ENCODE measurements at places on chromosomes 6 and 20.

- DNase-seq, result peak; percentile 92
These were observed 84.4 kb downstream of the GMPR start for GRCh38 chr6:16322666-16323312.

GRCh38 chr20:57947421-57948179 is 237.8 kb upstream of the PMEPA1 start:
- DNase-seq, result no peak

GRCh38 chr6:38166411-38167240 is 347.1 kb downstream of the ZFAND3 start:
- DNase-seq, result no peak

- peak; percentile 40 for DNase-seq
These were observed 47.1 kb upstream of the ENTPD6 start for GRCh38 chr20:25148181-25148981.

GRCh38 chr6:25089442-25089841 is 153.7 kb upstream of the RIPOR2 start:
- DNase-seq, result peak; percentile 43

DNA sequence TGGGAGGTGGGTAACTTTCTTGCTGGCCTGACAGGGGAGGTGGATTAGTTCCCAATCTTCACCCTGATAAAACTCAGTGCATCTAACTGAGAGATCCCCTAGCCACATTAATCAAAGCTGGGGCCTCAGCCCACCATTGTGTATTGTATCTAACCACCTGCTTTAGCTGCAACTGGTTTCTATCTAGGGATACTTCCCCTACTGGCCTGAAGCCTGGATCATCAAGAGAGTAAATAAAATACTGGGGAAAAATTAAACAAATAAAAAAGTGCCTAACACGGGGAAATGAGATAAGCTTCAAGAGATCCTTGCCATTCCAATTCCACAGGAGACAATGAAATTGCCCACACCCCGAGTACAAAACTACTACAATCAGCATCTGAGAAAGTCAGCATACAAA is 149.4 kb downstream of the INSM1 start:
- no peak for DNase-seq

DNA sequence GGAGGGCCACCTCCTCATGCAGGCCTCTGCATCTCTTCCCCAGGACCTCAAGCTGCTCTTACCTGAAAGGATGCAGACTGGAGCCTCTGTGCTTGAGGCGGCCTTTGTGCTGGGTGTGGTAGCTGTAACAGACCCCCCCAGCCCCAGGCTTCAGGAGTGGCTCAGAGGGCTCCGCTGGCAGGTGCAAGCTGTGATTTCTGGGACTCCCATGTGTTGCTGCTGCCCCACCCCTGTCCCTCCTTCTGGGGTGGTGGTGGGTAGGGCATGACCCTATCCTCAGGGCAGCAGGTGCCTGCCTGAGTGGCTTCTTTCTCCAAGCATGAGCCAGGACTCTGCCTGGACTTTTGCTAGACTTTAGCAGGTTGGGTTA is 121.2 kb downstream of the SULF2 start:
- no peak for DNase-seq

DNA sequence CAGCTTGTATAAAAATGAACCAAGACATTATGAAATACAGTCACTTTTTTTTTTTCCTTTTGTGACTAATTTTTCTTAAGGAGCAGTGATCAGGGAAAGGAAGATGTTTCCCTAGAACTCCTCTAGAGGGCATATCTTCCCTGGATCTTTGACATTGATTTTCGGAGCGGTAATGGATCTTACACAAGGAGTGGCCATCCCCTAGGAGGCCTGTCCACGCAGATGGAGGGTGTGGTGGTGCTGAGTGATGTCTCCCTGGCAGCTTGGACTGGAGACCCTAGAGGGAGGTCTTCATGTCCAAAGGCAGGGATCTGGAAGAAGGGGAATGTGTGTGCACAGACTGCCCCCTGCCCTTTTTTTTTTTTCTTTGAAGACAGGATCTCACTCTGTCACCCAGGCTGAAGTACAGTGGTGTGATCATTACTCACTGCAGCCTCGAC is 7.0 kb upstream of the KIFC1 start:
- peak; percentile 80 for DNase-seq

- DNase-seq, result no peak
These were observed 73.6 kb downstream of the RNF182 start for GRCh38 chr6:13998356-13998755.

DNA sequence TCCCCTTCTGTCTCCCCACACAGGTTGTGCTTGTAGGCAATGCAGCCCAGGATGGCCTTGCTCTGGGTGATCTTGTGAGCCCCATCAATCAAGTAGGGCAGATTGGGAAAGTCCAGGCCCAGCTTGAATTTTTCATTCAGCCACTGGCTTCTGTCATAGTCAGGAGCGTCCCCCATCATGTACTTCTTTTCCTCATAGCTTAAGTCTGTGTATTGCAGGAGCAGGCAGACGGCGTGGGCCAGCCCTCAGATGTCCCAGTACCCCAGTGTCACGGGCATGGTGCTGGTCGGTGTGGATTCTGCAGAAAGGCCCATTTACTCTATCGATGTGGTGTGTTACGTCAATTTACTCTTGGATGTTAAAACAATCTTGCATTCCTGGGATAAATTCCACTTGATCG is 40.1 kb upstream of the SLC16A10 start:
- no peak for DNase-seq

GRCh38 chr6:40315060-40315459 is 272.1 kb downstream of the LRFN2 start:
- DNase-seq, result no peak

DNA sequence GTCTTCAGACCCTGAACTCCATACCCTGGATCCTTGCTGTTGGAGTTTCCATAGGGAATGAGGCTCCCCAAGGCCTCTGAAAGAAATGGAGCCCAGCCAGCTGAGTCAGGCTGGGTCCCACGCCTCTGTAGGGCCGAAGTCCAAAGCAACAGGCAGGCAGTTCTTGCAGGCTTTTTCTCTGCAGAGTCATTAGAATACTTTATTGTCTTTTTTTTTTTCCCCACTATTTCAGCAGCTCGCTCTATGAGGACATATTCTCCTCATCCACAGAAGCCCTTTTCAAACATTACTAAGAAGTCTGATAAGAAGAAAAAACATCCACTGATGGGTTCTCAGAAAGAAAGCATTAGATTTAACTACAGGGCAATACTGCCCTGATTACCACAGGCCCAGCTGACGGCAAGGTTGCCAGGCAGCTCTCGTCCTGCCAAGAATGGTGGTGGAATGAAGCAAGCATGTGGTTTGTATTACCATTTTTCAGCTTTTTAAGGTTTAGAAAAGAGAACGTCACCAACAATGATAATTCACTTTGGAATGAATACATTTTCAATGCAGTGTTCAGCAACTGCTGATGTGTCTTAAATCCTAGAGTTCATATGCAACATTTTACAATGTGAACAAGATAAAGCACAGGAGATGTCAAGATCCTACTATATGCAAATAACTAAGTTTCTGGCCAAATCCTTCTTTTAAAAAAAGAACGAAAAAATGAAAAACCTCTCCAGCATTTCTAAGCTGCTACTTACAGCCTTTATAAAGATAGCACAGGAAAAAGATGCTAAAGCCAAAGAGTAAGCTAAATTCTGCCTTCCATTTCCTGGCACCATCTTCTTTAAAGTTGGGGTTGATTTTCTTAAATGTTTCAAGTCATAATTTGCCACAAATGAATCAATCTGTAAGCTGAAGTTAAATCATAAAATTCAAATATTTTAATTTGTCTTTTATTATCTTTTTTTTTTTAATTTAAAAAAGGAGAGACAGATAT is 223.6 kb upstream of the CITED2 start:
- DNase-seq, result peak; percentile 99

GRCh38 chr6:3484192-3484591 is 27.3 kb upstream of the SLC22A23 start:
- DNase-seq, result peak; percentile 46

- DNase-seq, result no peak
These were observed 50.3 kb downstream of the LGSN start for GRCh38 chr6:63269470-63269869.

- DNase-seq, result peak; percentile 68
These were observed 222.6 kb upstream of the MARCKS start for GRCh38 chr6:113634352-113635163.

DNA sequence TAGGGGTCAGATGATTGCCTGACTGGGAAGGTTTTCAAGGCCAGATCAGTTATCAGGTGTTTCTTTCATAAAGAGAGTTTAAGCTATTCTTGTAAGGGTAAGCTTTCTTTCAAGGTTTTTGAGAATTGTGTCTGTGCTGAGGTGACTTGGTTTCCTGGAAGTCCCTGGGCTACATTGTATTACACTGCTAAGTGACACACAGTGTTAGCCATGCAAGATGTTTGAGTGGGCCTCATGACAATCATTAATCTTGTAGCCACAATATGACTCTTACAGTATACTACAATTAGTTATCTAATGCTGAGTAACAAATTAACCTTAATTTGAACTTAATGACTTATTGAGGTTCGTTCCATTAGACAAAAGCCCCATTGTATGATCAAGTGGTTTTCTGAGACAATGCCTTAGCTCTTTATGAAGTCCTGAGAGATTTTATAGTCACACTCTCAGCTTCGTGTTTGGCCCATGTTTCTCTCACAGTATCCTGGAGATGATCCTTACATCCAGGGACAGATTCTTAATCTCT is 186.7 kb downstream of the RPS12 start:
- no peak for DNase-seq

DNA sequence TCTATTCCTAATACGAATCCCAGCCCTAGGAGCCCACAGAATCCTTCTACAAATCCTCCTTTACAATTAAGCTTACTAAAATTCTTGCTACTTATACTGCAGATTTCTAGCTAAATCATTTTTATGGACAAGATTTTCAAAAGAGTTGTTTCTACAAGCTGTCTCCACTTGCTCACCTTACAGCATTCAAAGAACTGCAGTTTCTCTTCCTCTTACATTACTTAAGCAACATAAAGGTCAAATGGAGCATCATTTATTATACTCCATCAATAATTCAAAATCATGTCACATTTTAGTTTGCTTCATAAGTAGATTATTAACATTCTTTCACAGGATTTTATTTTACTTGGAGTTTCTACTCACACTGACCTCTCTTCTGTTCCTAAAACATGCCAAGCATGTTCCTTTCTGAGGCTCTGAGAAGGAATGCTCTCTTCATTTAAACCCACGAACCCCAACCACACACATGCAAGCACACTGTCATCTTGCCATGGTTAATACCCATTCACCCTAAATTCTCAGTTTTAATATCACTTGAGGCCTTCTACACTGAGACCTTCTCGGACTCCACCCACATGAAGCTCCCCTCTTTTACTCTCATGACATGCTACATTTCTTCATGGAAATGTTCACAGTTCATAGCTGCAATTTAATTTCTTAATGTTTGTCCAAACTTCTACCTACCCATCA is 388.2 kb downstream of the TBC1D32 start:
- no peak for DNase-seq

DNA sequence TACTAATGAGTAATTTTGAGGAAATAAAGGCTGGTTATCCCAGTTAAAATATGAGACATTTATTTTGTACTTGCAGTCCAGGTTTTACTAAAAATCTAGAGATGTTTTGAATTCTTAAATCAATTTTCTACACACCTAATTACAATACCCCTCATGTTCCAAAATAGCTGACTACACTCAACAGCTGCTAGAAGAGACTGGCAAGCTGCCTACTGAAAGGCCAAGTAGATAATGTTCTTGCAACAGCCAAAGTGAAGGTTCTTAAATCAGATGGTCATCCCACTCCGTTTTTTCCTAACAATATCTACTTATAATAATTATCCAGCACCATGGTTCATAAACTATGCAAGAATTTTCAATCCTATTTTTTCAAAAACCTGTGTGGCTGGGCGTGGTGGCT is 69.0 kb downstream of the DTNBP1 start:
- DNase-seq, result peak; percentile 77

GRCh38 chr6:35665573-35665972 is 23.1 kb downstream of the FKBP5 start:
- DNase-seq, result no peak

DNA sequence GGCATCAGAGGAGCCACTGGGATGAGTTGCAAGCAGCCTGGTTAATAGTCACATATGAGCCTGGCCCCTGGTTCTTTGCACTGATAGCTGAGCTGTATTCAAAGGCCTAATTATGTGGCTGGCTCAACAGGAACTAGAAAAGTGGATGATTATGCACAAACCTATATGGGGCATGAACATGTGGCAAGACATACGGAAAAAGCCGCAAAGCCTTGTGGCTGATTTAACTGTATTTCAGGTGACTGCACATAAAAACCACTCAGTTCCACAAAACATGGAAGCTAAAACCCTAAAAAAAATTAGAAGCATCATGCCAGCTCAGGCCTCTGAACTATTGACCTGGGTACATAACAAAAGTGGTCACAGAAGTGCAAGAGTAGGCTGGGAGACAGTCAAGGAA is 13.0 kb upstream of the MUC22 start:
- no peak for DNase-seq

GRCh38 chr6:27599859-27600532 is 127.1 kb upstream of the ZNF184 start:
- DNase-seq, result no peak

GRCh38 chr20:34951252-34951651 is 4.4 kb downstream of the GSS start:
- DNase-seq, result no peak

DNA sequence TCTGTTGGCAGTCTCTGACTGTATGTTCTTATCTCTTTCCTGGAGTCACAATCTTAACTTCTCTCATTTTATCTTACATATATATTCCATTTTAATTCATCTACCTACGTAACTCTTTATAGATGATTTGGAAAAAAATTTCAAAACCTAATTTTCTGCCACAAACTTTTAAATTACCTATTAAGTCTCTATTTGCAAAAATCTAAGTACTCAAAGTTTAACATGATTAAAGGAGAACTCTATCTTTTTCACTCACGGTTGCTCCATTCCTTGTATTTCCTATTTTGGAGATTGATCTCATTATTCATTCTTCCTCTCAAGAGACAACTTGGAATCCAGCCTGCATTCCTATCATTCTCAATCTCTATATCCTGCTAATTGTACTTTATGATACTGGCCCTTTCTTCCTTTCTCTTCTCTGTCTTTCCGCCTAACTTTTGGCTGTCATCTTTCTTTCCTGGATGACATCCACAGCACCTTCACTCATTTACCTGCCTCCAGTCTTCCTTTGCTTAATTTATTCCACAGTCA is 1071.1 kb upstream of the CITED2 start:
- DNase-seq, result peak; percentile 83

DNA sequence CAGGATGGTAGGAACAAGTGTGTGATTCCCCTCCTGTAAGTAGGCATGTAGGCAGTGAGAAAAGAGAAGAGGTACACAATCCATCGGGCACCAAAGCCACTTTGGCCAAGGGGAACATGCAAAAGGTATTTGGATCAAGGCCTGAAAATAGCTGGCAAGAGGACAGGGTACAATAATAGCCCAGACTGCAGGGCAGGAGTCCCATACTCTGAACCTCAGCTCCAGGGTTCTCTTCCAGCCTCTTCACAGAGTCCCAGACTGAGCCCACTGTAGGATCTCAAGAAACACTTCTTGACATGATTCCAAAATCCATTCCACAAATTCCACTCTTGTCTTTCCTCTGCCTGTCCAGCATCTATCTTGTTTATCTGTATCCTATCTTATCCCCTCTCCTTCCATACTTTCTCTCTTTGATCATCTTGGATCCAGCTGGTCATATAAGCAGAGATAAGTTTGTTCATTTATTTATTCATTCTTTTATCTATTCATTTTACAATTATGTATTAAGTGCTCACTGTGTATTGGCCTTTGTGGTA is 19.7 kb downstream of the ACSS2 start:
- DNase-seq, result no peak

- DNase-seq, result peak; percentile 31
These were observed 137.3 kb upstream of the PDE10A start for GRCh38 chr6:165800337-165800736.

All from cardiac fibroblast (primary cell).